ENCODE measurements at places on chromosomes 2 and 18.

DNA sequence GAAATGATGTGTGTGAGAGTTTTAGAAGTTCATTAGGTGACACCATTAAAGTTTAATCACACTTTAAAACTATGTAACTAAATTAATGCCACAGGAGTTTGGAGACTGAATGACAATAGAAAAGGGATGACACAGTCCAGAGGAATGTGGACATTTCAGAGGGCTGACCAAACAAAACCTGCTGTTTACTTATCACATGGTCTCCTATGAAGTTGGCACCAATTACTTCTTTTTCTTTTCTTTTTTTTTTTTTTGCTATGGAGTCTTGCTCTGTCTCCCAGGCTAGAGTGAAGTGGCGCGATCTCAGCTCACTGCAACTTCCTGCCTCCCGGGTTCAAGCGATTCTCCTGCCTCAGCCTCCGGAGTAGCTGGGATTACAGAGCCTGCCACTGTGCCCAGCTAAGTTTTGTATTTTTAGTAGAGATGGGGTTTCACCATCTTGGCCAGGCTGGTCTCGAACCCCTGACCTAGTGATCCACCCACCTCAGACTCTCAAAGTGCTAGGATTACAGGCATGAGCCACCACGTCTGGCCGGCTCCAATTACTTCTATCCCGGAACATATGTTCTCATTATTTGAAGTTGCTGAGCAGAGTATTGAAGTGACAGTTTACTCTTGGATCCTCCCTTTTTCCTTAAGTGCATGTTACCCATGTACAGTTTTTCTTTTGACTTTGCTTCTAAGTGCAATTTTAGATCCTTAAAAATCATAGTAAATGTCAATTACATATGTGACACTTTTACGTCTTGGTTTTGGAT, 4.3 kb downstream of the AGPS start:
- no peak for DNase-seq

DNA sequence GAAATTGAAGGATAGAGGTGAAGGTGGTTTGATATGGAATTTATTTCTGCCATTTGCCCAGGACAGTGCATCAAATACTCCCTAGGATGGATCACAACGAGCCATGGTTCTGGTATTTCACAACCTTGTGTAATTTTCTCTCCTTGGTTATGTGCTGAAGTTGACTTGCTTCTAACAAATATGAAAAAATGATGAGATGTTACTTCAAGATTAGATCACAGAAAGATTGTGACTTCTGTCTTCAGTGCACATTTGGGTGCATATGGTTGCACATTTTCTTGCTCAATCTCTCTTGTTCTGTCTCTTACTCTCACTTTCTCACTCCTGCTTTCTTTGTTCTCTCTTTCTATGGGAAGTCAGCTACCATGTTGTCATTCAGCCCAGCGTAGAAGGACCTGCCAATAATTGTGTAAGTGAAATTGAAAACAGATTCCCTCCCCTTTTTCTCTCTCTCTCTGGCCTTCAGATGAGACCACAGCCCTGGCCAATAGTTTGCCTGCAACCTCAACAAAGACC, 104.6 kb upstream of the RMDN2 start:
- no peak for DNase-seq

DNA sequence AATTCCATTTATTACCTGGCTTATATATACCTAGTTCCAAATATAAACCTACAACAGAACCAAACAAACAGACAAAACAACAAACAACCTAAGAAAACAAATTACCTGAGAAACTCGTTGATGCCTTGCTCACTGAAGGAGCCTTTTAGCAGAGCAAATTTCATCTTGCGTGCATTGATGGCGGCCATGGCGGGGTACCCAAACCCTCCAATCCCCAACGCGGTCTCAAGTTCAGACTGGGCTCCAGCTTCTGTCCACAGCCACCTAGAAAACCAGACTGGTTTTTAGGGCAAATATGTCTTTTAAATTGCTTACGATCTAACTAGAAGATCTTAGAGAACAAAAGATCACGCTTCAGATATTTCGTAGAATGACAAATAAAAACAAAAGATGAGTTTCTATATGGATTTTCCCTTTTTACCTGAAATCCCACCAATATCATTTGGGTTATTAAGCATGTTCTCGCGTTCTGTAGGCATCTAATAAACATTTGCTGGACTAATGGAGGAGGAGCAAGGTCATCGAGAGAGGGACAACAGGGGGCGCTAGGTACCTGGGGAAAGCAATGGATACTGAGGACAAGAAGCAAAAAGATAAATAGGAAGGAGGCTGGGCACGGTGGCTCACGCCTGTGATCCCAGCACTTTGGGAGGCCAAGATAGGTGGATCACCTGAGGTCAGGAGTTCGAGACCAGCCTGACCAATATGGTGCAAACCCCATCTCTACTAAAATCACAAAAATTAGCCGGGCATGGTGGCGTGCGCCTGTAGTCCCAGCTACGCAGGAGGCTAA, 25.2 kb downstream of the PDIA6 start:
- DNase-seq = no peak

DNA sequence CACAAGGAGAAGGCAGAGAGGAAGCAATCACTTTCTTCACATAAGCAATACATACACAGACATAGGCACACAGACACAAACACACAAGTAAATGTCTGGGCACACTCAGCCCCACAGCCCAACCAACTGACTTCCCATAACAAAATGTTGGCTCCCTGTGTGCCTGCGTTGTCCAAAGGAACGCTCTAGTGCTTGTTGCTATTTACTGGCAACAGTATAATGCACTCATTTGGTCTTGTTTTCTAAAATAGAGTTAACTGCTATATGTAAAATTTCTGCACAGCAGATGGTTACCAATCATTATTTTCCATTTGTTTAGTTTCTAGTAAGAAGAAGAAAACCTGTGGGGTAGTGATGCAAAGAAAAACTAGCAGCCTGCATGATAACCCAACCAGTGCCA, 16.5 kb downstream of the FIGN start:
- DNase-seq = no peak

DNA sequence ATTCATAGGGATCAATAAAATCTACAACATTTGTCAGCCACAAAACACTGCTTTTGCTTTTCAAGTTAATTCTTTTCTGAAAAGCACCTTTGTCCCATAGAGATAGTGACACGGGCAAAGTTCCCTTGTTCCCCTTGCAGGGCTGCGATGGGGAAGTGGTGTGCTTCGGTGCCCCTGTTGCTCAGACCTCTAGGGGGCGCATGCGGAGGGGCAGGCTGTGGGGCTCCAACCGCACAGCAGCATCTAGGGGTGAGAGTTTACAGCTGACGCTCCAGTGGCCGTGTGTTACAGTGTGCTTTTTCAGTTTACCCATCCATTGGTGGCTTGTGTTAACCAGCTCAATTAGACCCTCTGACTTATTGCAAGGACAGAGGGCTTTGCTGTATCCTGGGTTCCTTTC, 1432.2 kb upstream of the ACVR2A start:
- DNase-seq = no peak

GRCh38 chr18:34866739-34867138, 156.6 kb downstream of the DTNA start:
- no peak for DNase-seq

- DNase-seq = no peak
Measured at GRCh38 chr2:225052703-225053102, 10.4 kb upstream of the DOCK10 start.

- peak; percentile 47 for DNase-seq
Measured at GRCh38 chr2:120221616-120222015, 1.6 kb downstream of the TMEM185B start.

- DNase-seq = no peak
Measured at GRCh38 chr2:28267282-28267681, 125.4 kb upstream of the FOSL2 start.

DNA sequence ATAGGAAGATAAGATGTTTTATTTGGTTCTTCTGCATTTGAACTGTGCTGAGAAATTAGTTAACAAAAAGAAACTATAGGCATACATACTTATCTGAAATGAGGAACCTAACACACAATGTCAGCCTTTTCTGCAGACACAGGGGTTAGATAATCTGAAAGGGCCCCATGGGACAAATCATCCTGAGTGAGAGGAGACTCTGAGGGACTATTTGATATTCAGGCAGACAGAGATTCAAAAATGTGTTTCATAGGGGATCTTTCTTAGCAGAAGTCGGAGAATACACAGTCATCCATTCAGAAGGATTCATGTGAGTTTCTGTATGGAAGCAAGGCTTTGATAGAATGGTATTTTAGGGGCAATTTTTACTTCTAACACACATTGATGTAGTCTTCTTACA, 79.1 kb downstream of the NCKAP5 start:
- DNase-seq = no peak

DNA sequence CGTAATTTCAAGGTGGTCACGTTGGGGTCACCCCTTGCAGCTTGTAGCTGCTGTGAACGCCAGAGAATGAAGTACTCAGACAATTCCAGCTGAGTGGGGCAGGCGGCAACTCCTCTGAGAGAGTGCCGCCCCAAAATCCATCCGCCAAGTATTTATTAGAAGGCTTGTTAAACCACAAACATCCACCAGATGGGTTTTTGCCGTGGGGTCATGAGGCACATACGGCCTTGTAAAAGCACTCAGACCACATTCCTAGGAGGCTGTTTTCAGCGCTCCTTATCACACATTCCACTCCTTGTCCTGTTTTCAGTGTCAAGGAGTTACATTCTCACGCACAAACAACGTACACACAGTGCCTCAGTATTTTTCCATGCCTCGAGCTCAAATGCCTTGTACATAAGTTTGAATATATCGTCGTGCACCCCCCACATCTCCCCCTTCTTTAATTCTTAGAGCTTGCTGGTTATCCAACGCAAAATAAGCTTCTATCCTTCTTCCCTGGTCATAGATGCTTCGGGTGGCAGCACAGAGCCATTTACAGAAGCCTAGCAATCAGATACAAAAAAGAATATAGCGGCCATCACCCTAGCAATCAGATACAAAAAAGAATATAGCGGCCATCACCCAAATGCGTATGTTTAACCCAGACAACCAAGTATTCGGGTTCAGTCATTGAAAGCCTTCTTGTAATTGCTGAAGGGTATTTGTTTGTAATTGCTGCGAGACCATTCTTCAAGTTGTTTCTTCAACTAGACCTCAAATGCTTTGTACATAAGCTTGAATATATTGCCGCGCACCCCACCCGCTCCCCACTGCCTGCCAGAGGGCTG, 7.3 kb downstream of the ALPP start:
- no peak for DNase-seq

DNA sequence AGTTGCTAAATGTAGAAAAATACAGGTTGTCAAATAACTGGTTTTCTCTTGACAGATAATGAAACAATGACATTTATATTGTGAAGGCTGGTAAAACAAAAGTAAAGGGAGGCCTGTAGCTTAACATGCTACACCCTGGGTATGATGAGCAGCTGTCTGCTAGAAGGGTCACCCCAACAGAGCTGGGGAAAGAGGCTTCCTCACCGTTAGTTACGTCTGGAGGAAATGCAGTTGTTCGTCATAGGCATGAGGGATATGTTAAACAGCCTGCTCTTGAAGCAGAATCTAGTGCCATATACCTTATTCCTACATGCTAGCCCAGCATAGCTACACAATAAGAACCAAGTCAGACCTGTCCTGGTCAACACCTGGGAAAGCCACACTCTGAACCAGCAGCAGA, 49.9 kb downstream of the LPIN2 start:
- no peak for DNase-seq

GRCh38 chr2:230668939-230669303, 43.7 kb upstream of the CAB39 start:
- peak; percentile 63 for DNase-seq

- no peak for DNase-seq
Measured at GRCh38 chr2:236653863-236654262, 84.2 kb downstream of the ACKR3 start.

DNA sequence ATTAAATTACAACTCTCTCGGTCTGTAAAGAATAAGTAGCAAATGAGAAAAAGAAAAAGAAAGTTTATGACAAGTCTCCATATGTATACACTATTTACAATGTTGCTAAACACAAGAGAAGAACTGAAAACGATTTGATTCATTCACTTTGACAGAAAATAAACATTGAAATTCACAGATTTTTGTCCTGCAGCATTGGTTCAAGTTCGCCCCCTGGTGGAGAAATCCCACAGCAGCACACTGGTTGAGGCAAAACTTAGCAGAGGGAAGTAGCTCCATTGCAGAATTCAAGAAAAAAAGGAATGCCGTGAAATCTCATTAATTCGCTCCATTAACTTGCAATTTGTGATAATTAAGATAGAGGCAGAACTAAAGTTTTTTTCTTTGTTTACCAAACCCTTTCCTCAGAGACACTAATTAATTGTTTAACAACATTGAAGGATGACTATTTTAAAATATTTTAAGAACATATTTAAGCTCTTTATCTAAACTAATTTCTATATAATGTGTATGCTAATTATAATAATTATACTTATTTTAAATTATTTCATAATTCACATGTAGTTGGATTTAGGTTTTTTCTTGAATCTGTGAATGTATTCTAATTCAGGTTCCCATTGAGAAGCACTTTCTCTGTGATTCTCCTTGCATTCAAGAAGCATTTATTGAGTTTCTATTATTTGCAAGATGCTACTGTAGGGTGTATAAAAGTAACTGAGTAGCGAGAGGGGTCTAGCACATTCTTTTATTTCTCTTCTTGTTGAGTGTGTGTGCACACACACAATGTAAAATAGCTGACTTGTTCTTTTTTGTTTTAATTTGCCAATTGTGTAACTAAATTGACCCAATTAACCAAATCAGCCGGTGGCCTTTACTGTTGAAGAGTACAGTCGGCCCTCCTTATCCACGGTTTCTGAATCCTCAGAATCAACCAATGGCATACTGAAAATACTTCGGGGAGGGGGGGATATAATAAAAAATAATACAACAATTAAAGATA, 74.1 kb downstream of the COL4A3 start:
- peak; percentile 85 for DNase-seq

DNA sequence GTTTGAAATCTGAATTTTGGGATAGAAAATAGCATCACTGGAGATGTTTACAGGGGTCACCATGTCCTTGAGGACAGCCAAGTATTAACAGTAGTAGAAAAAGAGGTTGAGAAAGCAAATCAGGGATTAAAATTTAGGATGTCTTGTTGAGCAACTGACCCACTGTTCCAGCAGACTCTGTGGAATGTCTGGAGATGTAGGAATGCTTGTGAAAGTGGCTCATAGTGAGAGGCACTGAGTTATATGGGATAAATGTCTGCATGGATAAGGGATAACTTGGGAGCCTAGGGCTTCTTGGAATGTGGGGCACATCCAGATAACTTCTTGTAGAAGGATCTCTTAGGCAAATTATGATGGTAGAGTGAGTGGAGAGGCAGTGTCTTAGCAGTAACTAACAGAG, 495.0 kb downstream of the TMX3 start:
- no peak for DNase-seq

DNA sequence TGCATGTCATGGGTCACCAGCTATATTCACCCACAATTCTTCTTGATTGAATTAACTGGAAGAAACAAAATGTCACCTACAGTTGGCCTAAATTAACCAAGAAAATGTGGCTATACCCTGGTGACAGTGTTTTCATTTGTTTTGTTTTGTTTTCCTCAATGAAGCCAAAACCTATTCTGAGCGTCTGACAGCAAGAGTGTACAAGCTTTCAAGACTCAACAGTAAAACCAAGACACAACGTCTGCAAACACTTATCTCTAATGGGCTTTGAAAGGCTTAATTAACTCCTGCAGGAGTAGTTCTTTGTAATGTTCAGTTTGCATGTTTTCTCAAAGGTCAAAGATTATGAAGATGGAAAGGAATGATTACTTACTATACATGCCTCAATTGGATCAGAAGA, 827.6 kb upstream of the KLHL29 start:
- no peak for DNase-seq

GRCh38 chr2:3692375-3692774, 11.0 kb upstream of the DCDC2C start:
- no peak for DNase-seq
